ENCODE measurements at places on chromosomes 16 and 17.
A peak's percentile ranks its signal among the peaks of the same experiment; 100 is the strongest.

GRCh38 chr17:48002266-48002915 lies 31.5 kb downstream of the CDK5RAP3 start:
- no peak for DNase-seq

GRCh38 chr16:54356391-54356790 lies 69.8 kb upstream of the IRX3 start:
- DNase-seq, result no peak

GRCh38 chr17:75876938-75877751 lies 1.2 kb downstream of the TRIM47 start:
- DNase-seq, result no peak

GRCh38 chr17:73546114-73546513 lies 98.1 kb downstream of the SDK2 start:
- DNase-seq, result no peak

GRCh38 chr17:40551091-40551878 lies 14.0 kb downstream of the CCR7 start:
- peak; percentile 27 for DNase-seq

- no peak for DNase-seq
Observed at GRCh38 chr16:65989861-65990604, 376.5 kb upstream of the CDH5 start.

DNA sequence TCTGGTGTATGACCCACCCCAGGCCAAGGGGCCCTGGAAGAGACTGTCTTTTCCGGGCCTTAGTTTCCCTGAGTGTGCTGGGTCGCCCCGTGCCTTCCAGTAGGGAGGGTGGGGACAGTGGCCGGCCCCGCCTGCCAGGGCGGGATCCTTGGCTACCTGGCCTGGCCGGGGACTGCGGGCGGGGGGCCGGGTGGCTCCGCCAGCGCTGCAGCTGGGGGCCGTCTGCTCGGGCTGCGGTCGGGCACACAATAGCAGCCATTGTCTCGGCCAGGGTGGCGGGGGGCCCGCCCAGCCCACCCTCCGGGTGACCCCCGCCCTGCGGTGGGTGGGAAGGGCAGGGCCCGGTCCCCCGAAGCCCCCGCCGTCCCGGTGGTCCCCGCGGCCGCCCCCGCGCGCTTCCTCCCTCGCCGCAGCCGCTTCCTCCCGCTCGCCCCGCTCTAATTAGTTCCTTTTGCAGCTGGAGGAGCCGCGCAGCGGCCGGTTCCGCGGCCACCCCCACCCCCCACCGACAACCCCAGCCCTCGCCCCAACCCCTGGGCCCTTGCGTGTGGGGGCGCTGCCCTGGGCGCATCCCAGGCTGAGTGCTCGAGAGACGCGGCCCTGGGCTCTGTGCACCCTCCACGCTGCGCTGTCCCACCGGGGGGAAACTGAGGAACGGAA lies 11.6 kb downstream of the GLIS2 start:
- DNase-seq, result no peak

DNA sequence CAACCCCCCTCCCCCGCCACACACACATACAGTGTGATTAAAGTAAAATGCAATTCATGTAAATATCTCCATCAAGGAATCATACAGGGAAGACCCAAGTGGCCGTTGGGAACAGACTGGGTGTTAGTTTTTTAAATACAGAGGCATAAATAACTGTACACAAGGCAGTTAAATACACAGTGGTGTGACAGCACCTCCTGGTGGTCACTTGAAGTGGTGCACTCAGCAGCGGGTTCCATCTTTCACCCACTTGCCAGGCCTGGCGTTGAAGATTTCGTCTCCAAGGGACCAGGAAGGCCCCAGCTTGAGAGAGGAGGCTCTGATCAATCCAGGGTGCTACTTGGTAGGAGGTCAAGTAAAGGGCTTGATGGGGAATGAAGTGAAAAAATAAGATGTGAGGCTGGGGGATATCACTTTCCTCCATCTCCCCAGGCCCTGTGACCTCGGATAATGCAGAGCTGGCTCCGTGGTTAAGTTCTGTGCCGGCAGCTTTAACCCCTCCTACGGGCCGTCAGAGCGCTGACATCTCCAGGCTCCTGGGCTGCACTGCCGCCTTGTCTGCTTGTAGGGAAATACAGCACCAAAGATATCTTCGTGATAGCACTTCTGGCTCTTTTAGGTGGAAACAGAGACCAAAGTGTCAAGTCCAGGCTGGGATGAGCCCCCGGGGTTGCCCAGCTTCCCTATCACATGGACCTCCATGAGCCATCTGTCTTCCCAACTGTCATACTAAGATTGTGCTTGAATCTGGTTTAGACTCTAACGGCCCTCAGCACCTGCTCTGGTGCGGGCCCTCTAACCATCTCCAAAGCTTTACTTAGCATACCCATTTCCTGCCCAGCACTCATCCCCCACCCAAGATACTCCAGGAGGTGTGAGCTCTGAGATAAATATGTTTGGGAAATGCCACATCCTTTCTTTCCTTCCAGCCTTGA lies 20.7 kb downstream of the LGALS9 start:
- peak; percentile 70 for DNase-seq

DNA sequence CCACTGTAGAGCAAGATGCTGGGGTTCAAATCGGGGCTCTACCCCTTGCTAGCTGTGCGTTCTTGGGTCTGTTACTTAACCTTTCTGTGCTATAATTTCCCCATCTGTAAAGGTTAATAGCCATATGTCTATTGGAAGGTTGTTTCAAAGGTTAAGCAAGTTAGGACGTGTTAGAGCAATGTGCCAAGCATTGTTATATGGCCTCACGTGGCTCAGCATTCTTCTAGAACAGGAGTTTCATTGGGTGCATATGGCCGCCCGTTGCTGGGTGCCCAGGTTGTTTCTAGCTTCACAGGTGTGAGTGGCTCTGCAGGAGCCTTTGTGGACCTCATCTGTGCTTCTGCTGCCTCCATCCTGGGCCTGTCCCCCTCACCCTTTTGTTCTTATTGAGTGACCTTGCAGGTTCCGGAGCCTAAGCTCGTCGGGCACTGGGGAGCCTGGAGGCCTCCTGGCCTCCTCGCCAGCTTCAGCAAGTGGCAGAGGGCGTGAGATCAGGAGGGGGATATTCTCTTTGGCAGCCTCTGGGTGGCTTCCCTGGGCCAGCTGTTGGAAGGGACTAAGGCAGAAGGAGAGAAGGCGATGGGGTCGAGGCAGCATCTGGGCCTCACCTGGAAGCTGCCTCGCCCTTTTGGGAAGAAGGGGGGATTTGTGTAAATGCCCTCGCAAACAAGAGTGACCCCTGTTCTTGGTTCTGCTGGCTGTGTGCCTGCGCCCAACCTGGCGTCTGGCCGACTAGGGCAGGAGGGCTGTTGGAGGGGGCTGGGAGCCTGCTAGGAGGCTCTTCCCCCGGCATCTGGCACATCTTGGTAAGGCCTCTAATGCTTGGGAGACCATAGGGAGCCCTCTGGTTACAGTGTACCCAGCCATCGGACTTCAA lies 80.2 kb upstream of the CIBAR2 start:
- DNase-seq, result no peak

DNA sequence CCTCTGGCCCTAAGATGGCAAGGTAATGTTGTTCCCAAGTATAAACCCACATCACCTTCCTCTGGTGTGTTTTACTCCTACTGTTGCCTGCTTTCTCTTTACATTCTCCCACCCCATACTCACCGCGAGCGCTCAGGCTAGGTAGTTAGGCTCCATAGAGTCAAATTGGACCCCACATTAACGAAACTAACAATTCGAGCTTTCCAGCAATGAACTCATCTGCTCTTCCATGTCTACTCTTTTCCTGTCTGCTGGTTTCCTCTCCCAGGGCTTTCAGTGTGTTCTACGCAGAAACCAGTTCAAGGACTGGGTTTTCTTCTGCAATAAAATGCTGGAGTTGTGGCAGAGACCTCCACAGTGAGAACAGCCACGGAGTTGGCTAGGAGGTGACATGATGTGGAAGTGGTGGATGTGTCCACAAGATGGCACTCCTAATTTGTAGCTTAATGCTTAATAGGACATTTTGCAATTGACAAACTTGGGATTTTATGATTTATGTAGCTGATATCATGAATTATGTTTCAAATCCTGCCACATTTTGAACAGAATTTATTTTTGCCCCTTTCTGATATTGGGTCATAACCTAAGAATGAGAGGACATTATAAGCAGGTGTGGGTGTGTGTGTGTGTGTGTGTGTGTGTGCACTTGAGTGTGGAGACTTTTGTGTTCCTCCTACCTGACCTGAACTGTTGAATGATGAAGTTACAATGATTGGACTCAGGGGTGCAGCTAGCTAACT lies 2.2 kb upstream of the UQCRC2 start:
- peak; percentile 13 for DNase-seq

Measured in activated CD4-positive, alpha-beta T cell treated with anti-CD3 and anti-CD28 coated beads, Interleukin-2, amount 50 U/mL, for 1 hour (primary cell).